ENCODE measurements at places on chromosomes 3 and 15.

GRCh38 chr3:25916321-25916720, 126.4 kb downstream of the OXSM start:
- no peak for DNase-seq

GRCh38 chr15:50262533-50262932, 3.0 kb downstream of the HDC start:
- no peak for DNase-seq

DNA sequence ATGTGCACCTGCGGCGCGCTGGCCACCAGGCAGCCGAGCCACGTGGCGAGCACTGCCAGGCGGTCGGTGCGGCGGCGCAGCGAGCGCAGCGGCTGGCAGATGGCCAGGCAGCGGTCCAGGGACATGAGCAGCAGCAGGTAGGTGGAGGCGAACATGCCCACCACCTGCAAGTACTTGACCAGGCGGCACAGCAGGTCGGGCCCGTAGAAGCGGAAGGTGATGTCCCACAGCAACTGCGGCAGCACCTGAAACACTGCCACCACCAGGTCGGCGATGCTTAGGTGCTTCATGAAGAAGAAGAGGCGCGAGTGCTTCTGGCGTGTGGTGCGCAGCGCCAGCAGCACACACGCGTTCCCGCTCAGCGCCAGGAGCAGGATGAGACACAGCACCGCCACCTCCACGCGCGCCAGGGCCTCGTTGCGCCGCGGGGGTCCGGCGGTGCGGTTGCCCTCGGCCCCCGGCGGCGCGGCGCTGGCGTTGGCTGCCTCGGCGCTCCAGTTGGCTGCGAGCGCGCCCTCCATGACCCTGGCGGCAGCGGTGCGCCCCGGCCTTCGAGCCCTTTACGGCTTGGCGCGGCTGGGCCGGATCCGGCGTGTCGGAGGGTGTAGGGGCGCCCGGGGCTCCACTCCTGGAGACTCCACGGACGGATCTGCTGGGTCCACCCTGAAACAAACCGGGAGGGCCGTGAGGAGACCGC, 1.6 kb downstream of the OXTR start:
- DNase-seq = peak; percentile 47

DNA sequence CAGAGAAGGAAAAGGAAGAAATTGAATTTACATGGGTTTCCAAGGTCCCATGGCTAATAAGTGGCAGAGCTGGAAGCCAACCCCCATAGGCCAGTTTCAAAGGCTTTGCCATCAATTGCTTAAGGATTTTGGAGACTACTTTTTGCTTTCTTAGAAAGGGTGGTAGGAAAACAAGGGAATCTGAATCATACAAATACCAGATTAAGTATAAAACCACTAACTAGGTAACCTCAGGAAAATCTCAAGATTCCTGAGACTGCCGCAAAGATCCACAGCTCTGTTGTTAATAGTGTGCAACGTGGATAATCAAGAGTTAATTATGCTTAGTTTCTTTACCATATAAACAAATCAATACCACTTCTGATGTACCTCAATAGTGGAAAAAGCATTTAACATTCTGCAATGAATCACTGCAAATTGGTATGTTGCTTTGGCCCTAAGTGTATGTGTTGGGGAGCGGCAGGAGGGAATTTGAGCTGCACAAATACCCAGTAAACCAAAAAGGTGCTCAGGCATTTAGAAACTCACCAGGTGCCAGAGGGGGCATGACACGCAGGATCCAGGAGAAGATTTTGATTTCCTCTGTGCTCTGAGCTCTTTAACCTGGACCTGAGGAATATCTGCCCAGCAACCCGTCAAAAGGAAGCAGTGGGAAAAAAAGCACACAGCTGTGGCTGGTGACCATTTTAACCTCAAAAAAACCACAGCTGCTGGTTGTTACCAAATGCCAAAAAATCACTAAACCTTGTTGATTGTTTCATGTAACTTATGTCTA, 22.0 kb downstream of the AADAC start:
- peak; percentile 85 for DNase-seq

- peak; percentile 40 for DNase-seq
These were observed 70.3 kb downstream of the CCNL1 start for GRCh38 chr3:157089455-157090221.

GRCh38 chr15:79132770-79133169, 42.2 kb upstream of the RASGRF1 start:
- DNase-seq = no peak

DNA sequence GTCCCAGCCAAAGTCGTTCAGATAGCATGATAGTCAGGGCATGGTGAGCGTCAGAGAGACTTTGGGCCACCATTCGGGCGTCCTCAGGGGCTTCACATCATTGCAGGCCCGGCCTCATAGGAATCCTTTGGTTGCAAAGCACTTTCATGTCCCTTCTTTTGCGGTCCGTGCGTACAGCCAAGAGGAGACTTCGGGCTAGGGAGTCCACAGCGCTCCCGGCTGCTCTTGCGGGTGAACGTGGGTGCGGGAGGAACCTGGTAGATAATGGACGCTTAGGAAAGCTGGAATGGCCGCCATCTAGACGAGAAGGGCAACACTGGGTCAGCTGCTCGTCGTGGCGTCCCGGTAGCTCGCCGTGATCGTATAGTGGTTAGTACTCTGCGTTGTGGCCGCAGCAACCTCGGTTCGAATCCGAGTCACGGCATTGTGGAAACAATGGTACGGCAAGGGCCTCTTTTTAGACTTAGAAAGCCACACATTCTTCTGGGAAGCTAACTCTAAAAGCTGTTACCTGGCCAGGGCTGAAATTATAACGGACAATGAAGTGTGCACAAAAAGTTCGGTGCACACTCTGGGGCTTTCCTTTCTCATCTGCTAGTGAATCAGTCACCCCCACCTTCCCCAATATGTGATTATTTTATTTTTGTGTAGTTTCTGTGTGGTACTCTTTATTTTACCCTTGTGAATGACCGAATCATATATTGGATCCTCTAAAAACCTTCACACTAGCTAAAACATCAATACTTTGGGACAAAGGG, 13.2 kb upstream of the SHF start:
- DNase-seq = peak; percentile 87

DNA sequence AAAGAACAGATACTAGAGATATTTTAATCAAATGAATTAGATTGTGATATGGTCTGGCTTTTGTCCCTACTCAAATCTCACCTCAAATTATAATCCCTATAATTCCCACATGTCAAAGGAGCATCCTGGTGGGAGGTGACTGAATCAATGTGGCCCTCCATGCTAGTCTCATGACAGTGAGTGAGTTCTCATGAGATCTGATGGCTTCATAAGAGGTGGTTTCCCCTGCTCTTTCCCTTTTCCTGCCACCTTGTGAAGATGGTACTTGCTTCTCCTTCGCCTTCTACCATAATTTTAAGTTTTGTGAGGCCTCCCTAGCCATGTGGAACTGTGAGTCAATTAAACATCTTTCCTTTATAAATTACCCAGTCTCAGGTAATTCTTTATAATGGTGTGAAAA, 82.8 kb downstream of the FAIM start:
- no peak for DNase-seq

DNA sequence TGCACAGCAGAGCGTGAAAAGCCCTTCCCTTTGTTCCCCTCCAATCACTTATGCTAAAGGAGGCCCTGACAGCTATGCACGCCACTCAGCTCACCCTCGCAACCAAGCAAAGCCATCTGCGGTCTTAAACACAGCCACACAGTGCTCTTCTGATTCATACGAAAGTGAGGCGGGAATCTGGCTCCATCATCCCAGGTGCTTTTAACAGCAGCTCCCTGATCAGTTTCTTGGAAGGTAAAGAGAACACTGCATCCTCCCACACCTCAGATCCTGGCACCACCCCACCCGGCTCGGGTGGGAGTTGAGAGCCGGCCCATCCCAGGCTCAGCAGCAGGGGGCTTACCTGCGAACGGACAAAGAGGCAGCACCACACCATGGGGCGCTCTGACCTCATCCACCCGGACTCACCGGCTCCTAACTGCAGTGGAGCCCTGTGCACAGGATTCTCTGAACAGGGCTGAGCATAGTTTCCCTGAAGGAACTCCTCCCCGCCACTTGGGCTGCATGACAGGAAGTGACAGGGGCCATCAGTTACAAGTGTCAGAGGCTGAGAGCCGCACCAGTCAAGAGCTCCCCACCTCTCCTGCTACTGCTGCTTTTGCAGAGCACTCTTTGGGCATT, 114.3 kb upstream of the ARHGEF3 start:
- no peak for DNase-seq

DNA sequence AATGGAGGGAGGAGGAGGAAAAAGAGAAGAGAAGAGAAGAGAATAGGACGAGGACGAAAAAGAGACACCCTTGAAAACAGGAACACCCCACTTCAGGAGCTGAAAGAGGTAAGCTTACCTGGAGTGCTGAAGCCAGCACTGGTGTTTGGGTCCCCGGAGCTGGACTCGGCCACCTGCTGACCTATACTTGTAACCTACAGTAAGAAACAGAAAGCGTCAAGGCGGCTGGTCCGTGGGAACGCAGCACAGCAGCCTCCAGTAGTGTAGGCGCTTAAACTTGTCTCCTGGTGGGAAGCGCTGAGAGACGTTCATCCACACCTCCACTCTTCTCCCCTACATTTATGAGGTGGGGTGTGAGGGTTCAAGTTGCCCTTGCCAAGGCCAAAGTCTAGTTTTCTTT, 141.0 kb downstream of the NSMCE3 start:
- DNase-seq = no peak

DNA sequence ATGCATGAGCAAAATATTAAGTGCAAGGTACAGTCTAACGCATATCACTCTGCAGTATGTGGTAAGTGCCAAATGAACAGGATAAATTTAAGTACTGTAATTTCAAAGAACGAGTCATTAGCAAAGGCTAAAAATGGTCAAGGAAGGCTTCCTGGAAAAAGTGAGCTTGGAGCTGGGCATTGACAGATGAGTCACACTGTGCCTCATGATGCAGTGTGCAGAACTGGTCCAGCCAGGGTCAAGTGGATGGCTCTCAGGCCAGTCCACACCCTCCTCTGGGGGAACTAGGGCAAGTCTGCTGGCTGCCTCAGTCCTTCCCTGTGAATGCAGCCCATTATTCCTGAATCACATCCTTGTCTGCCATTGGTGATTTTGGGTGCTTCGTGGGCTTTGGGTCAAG, 76.3 kb downstream of the CACNA1D start:
- DNase-seq = no peak

DNA sequence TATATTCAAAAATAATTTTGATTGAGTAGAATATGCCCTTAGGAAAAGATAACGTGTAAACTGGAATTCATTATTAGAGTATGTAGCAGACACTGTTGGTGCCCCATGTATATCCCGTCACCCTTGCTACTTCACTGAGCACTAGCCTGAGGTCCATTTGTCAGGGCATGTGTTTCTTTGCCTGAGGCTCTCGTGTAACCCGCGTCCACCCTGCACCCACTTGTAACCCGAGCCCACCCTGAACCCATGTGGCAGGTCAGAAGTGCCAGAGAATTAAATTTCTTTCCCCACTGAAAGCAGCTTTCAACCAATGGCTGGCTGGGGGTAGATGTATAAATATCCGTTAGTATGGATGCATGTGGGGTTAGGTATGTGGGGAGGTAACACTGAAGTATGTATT, 474.2 kb upstream of the ZNF385D start:
- DNase-seq = no peak

DNA sequence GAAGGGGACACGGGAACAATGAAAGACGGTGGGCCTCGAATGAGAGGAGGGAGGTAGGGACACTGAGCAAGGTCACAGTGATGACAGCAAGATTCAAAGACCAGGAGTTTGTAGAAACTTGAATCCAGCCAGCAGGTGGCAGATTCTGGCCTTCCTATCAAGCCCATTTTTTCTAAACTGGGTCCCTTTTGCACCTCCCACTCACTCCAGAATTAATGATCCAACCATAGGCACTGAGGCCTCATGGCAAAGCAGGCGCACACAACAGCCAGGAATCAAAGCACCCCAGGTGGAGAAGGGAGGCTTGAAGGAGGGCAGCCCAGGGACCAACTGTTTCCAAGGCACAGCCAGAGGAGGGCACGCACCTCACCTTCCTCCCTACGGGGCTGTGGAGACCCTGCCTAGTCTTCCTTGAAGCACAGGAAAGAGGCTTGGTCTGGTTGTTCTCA, 90.2 kb downstream of the ANP32A start:
- DNase-seq = peak; percentile 73

GRCh38 chr3:13091898-13092611, 18.8 kb upstream of the IQSEC1 start:
- DNase-seq = peak; percentile 84

DNA sequence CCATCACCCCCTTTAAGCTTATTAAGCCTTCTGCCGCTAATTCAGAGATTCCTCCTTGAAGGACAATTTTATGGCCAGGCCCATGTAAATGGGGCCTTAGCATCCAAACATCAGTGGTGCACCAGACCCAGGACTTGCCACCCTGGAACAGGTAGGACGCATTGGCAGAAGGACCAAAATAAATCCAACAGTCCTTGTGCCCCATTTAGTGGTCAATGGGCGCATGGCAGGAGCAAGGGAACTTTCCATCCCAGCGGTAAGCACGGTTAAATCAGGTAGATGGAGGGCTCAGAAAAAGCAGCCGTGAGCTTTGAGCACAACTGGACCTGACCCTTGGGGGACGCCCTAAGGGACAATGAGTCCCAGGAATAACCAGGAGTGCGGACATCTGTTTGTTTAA, 540.8 kb upstream of the ROBO1 start:
- DNase-seq = no peak

- DNase-seq = peak; percentile 13
These were observed 55.4 kb downstream of the RASGRF1 start for GRCh38 chr15:79035111-79035601.

- no peak for DNase-seq
These were observed 33.5 kb upstream of the ALPK3 start for GRCh38 chr15:84783493-84784251.

- no peak for DNase-seq
These were observed 141.2 kb downstream of the STT3B start for GRCh38 chr3:31673950-31674349.
